ENCODE measurements at places on chromosomes 4 and X. TPM values are rescaled to one million over a fixed set of nuclear protein-coding genes. Genes with fewer than 3 reads are reported as not detected.

Gene EPGN
- not detected for total RNA-seq

Gene INTS6L
- 23.3 TPM for total RNA-seq

Gene H2BW2
- total RNA-seq = 0.11 TPM

Gene PLXNB3
- total RNA-seq = not detected

Gene F11
- not detected for total RNA-seq

Gene EMCN
- total RNA-seq = not detected

Gene TLR2
- total RNA-seq = 3.6 TPM

Gene CNGA1
- not detected for total RNA-seq

Gene GPR34
- total RNA-seq = 0.24 TPM

Gene FGA
- not detected for total RNA-seq

Gene GAGE13
- not detected for total RNA-seq

Gene PALLD
- 0.42 TPM for total RNA-seq

Gene SLC49A3
- 2.3 TPM for total RNA-seq

Gene TRPC3
- not detected for total RNA-seq

Gene AFM
- total RNA-seq = not detected

Gene CSAG3
- total RNA-seq = not detected

Gene COL4A5
- not detected for total RNA-seq

Gene PITX2
- total RNA-seq = not detected

Gene CDS1
- not detected for total RNA-seq

Gene GPM6B
- not detected for total RNA-seq

Measured in activated B cell treated with CpG ODN at 0.5 μM for 24 hours (primary cell).